ENCODE measurements at places on chromosomes 1 and 21. TPM values are rescaled to one million over a fixed set of nuclear protein-coding genes. Genes with fewer than 3 reads are reported as not detected.

DNA sequence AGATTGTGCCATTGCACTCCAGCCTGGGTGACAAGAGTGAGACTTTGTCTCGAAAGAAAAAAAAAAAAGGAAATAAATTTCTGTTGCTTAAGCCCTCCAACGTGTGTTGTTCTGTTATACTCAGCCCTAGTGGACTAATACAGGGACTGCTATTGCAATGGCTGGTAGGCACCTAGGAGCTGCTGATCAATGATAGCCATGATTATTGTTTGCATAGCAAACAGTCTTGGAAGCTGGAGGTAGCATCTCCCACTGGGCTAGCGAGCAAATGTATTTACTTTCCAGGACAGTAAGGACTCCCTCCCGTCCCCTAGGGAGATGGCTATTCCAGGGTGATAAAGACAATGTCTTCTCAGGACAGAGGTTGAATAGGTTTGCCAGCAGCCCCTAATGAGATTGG, 13.5 kb upstream of the TNFRSF8 start:
- H3K4me1 ChIP-seq = peaks cover 38% of the 10 kb centered on the region
- no peaks in the 10 kb centered on the region for H3K27me3 ChIP-seq
- DNase-seq = no peak
- H3K4me3 ChIP-seq = no peak overlapping the region

DNA sequence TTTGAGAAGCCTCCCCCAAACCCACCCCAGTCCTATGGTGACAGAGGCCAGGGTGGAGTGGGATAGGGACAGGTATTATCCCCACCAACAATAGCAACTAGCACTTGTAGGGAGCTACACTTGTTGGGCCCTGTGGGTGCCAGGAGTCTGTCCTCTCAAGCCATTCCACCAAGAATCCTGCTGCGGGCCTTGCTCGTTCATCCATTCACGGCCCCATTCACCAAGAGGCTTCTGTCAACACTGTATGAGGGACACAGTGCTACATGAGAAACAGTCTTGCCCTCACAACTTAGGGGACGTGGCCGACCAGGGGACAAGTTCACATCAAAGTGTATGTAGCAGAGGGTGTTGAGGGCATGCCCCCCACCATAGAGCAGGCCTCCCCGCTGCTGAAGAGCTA, 18.9 kb downstream of the SHISA4 start:
- H3K27ac ChIP-seq = no peak overlapping the region
- no peaks in the 10 kb centered on the region for H3K27me3 ChIP-seq
- no peak for DNase-seq
- H3K36me3 ChIP-seq = no peaks in the 10 kb centered on the region
- H3K4me1 ChIP-seq = no peaks in the 10 kb centered on the region

DNA sequence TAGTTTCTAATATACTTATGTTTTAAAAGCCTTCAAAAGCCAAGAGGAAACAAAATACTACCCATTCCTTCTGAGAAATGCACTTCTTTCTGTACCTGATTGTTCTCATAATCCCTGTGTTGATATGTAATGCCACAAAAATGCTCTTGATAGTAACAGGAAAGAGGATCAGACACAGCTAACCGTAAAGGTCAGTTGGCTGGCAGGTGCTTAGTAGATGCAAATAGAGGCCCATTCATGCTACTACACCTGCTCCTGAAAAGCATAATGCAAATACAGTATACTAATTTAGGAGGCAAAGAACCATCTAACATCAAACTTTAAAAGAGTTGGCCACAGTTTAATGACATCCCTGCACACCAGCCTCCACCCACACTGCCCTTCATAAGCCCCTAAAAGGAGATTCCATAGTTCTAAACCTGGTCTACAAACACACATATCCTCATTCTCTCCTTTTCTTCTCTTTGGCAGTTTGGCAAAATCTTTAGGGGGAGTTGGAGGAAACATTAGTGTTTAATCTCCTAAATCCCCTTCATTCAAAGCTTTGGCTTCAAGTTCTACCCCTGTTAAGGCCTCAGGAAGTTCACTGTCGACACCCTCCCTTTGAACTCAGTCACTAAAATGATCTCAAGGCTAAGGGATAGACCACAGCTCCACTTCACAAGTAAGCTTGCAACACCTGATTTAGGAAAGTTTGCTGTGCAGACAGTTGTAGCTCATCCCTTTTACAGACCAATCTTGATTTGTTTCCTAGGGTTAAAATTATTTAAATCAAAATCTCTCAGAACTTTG, 2.9 kb upstream of the CD46 start:
- no peak for DNase-seq
- H3K27me3 ChIP-seq = no peaks in the 10 kb centered on the region
- H3K4me3 ChIP-seq = no peak overlapping the region
- no peaks in the 10 kb centered on the region for H3K36me3 ChIP-seq
- peaks cover 15% of the 10 kb centered on the region for H3K4me1 ChIP-seq

The PPIE gene
- total RNA-seq = 68.6 TPM

The TRIM17 gene
- total RNA-seq = 0.17 TPM

DNA sequence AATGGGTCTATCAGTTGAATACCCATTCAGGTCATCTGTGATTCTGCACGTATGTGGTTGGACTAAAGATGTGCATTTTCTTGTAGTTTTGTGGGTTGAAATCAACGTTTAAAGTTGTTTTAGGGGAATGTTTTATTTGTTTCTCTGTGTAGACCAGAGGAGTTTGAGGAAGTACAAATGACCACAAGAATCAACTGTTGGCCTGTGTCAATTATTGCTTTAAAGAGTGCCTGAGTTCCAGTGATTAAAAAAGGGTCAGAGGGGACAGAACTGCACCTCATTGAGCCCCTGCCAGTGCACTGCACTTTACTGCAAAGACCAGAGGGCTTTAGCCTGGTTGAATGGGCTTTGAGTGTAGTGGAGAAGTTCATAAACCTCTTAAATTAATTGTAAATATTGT, 190.3 kb downstream of the VPS13D start:
- no peak overlapping the region for H3K4me3 ChIP-seq
- H3K27me3 ChIP-seq = no peaks in the 10 kb centered on the region
- no peaks in the 10 kb centered on the region for H3K4me1 ChIP-seq
- H3K36me3 ChIP-seq = peaks cover 8% of the 10 kb centered on the region

The FCRL5 gene
- total RNA-seq = 35.0 TPM

DNA sequence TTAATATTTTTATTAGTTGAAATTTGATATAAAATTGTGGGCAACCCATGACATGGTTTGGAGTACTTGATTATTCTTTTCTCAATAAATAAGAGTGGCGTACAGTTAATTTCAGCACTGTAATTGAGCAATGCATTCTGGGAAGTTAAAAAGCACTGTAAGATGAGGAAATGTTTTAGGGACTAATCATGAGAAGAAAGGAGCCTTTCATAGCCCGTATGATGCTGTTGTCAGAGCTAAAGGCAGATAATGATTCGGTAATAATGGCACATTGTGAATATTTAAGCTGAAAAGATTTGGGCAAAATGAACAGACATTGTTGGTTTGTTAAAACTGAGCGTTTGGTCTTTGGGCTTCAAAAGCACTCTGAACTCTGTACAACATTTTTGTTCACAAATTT, 139.3 kb downstream of the NFIA start:
- DNase-seq = no peak
- no peak overlapping the region for H3K4me3 ChIP-seq
- H3K36me3 ChIP-seq = no peaks in the 10 kb centered on the region
- H3K27ac ChIP-seq = no peak overlapping the region
- H3K4me1 ChIP-seq = no peaks in the 10 kb centered on the region
- no peaks in the 10 kb centered on the region for H3K27me3 ChIP-seq

DNA sequence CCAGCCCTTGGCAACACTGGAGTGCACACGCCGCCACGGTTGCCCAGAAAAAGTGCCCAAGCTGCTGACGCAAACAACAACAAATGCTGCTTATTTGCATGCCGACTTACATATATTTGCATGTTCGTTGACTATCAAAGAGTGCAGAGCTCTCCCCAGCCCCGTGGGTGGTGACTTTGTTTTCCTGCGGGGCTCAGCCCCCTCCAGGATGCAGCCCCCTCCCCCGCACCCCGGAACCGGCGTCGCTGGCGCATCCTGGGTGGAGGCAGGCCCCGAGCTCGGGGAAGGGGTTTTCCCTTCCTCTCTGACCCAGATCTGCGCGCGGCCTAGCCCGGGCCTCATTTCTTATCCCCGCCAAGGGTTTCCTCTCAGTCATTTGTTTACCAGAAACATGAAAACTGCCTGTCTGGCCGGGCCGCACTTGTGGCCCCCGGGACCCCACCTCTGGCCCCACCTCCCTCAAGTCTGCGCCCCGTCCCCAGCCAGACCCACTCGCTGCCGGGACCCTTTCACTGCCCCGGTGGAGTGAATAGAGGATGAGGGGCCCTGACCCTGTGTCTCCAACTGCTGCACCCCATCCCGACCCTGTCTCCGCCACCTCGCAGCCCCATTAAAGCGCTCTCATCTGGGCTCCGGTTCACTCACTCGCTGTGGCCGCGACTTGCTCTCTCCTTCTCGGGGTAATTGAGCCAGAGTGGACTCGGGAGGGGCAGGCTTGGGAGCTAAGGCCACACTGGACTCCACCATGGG, 5.5 kb downstream of the TNFRSF25 start:
- H3K27me3 ChIP-seq = peaks cover 39% of the 10 kb centered on the region
- H3K36me3 ChIP-seq = no peaks in the 10 kb centered on the region

The CXADR gene
- not detected for total RNA-seq

DNA sequence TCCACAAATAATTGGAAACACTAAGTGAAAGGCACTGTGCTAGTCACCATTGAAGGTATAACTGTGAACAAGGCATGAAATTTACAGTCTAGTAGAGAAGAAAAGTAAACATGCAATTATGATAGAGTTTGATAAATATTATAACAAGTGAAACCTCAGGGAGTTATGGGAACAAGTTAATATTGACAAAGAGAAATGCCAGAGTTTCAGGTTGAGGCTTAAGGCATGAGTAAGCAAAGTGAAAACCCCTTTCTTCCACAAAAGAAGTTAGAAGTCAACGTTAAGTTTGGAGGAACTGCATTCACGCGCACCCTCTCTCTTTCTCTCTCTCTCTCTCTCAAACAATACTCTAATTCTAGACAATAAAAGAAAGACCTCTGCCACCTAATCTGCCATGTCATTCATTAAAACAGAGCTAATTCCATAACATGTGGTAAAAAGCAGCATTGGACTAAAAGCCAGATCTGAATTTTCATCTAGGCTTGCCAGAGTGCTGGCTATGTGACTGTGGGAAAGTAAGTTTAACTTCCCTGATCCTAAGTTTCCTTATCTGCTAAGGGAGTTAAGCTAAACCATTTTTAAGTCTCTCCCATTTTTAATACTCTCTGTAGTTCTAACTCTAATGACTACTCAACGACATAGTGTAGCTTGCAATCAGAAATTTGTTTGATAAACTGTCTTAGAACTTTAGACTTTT, 22.0 kb downstream of the SLC44A5 start:
- H3K4me1 ChIP-seq = no peaks in the 10 kb centered on the region
- no peaks in the 10 kb centered on the region for H3K36me3 ChIP-seq
- no peak overlapping the region for H3K4me3 ChIP-seq
- DNase-seq = no peak
- no peaks in the 10 kb centered on the region for H3K27me3 ChIP-seq

- H3K4me1 ChIP-seq = no peaks in the 10 kb centered on the region
- no peak overlapping the region for H3K4me3 ChIP-seq
- no peak overlapping the region for H3K27ac ChIP-seq
- no peak for DNase-seq
Observed at GRCh38 chr1:59520827-59521418, 224.0 kb downstream of the FGGY start.

GRCh38 chr21:38819719-38820159, 14.0 kb downstream of the ETS2 start:
- no peak overlapping the region for H3K27ac ChIP-seq

DNA sequence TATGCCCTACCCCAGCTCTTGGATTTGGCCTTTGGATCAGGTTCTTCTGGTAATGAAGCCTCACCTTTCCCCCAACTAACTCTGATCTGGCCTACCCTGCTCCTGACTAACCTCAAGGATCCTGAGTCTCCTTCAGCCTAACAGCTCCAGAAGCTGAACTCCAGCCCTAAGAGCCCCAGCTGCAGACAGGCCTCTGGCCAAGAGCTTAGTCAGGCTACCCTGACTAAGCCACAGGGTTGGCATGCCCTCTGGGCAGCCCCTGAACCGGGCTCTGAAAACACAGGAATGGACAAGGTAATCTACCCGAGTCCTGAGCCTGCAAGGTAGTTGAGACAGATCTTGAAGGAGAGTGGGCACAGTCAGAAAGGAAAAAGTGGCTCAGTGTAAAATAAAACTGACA, 29.4 kb downstream of the COA7 start:
- H3K36me3 ChIP-seq = no peaks in the 10 kb centered on the region
- no peak for DNase-seq
- no peak overlapping the region for H3K27ac ChIP-seq
- no peaks in the 10 kb centered on the region for H3K27me3 ChIP-seq

- no peak overlapping the region for H3K4me3 ChIP-seq
- H3K27ac ChIP-seq = no peak overlapping the region
- DNase-seq = no peak
- H3K36me3 ChIP-seq = peaks cover 5% of the 10 kb centered on the region
Observed at GRCh38 chr21:37450445-37450941, 83.9 kb downstream of the DYRK1A start.

- peak; percentile 2 for DNase-seq
- no peak overlapping the region for H3K4me3 ChIP-seq
- no peaks in the 10 kb centered on the region for H3K4me1 ChIP-seq
- H3K27ac ChIP-seq = no peak overlapping the region
Observed at GRCh38 chr1:16092097-16092922, 18.9 kb upstream of the FAM131C start.

DNA sequence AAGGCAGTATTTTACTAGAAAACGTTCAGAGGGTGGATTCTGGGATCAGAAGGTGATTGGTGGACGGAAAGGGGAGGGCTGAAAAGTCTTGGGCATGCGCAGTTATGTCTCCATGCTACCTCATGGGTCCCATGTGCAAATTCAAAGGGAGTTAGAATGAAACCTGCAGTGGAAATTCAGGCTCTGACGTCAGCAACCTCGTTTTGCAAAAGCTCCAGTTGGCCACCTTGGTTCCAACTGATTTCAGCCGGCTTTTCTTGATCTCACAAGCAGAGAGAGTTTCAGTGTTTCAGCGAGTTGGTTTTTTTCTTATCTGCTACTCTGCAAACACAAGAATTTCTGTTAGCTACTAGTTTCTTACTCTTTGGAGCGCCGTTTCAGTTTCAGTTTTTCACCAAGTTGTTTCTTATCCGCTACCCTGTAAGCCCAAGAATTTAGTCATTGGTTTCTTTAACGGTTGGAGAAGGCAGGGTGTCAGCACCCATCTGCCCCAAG, 69.8 kb upstream of the PGBD5 start:
- H3K4me1 ChIP-seq = no peaks in the 10 kb centered on the region
- H3K27ac ChIP-seq = no peak overlapping the region
- H3K27me3 ChIP-seq = peaks cover 4% of the 10 kb centered on the region
- DNase-seq = no peak
- no peak overlapping the region for H3K4me3 ChIP-seq
- no peaks in the 10 kb centered on the region for H3K36me3 ChIP-seq

- no peaks in the 10 kb centered on the region for H3K36me3 ChIP-seq
- no peak overlapping the region for H3K27ac ChIP-seq
- H3K27me3 ChIP-seq = no peaks in the 10 kb centered on the region
- H3K4me3 ChIP-seq = no peak overlapping the region
Observed at GRCh38 chr1:196366817-196367495, 241.3 kb downstream of the KCNT2 start.

The PTGFRN gene
- total RNA-seq = 0.10 TPM

- H3K4me1 ChIP-seq = no peaks in the 10 kb centered on the region
- no peaks in the 10 kb centered on the region for H3K36me3 ChIP-seq
- H3K27me3 ChIP-seq = no peaks in the 10 kb centered on the region
- H3K4me3 ChIP-seq = no peak overlapping the region
- no peak overlapping the region for H3K27ac ChIP-seq
- DNase-seq = no peak
Observed at GRCh38 chr1:194929357-194929756, 1678.9 kb downstream of the KCNT2 start.

The GLIS1 gene
- not detected for total RNA-seq

The FAM151A gene
- total RNA-seq = not detected

- H3K36me3 ChIP-seq = peaks cover 8% of the 10 kb centered on the region
- H3K4me1 ChIP-seq = peaks cover 4% of the 10 kb centered on the region
- no peak for DNase-seq
- H3K27ac ChIP-seq = no peak overlapping the region
- H3K4me3 ChIP-seq = no peak overlapping the region
- H3K27me3 ChIP-seq = no peaks in the 10 kb centered on the region
Observed at GRCh38 chr21:33245289-33245918, 15.7 kb downstream of the IFNAR2 start.

Data from B cell (primary cell).